Fibroblast of upper back skin (primary cell): ENCODE measurements at places on chromosomes 3 and 15.
A peak's percentile ranks its signal among the peaks of the same experiment; 100 is the strongest.

DNA sequence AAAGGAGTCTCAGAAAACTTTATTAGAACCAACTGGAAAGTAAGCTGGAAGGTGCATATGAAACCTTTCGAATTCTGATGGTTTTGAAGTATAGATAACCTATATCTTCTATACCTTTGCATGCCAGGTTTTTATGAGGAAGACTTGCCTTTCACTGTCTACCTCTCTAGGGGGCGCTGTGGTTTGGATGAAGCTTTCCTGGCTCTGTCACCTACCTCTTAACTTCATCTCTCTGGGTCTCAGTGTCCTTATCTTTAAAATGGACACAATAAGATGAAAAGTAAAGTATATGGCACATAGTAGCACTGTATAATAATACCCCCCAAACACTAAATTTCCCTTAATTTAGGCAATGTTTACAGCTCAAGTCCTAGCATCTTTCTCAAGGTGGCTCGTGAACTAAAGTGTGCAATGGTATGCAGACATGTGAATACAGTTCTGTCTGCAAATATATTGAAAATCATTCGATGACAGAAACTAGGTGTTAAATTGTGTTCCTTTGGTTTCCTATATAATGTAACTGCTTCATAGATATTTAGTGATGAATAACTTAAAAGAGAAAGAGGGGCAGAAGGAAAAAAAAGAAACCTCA, 314.3 kb downstream of the CHST2 start:
- DNase-seq = no peak

DNA sequence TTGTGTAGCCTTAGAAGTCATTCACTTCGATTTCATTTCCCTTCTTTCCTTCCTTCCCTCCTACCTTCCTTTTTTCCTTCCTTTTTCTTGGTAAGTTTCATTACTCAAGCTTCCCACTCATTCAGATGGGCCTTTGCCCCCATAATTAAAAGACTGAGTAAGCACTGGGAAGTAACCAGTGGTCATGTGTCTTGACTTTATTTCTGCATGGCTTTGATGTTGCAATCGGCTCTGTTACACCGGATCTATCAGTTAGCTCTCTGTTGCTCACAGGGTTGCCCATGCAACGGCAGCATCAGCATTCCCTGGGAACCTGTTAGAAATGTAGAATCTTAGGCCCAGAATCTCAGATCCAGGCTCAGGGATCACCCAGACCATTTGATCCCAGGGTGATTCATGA, 25.6 kb upstream of the LARS2 start:
- no peak for DNase-seq

DNA sequence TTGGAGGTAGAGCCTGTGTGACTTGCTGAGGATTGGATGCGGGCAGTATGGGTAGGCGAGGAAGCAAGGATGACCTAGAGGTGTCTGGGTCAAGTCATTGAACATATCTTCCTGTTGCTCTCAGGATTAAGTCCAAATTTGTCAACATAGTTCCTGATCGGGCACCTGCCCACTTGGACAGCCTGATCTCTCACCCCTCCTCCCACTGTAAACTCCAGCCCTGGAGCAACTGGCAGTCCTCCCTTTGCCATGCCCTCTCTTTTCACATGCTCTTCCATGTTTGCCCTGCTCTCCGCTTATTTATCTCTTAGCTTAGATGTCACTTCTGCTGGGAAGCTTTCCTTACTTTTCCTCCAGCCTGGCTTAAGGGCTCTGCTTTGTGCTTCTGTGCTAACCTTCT, 47.6 kb upstream of the PPP4R2 start:
- no peak for DNase-seq

DNA sequence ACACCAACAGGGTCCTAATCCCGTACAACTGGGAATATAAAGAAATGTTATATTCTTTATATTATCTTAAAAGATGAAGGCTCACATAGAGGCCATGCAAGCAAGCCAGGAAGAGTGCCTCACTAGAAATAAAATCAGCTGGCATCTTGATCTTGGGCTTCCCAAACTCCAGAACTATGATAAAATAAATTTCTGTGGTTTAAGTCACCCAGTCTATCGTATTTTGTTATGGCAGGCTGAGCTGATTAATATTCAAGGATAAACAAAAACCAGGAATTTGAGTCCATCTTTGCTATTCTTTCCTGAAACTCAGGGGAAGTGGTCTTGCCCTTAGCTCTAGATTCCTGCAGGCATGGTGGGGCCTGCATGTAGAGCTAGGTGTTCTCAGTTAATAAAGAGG, 42.7 kb downstream of the ATOSA start:
- DNase-seq = no peak

GRCh38 chr15:24878153-24878552, 76.6 kb upstream of the SNRPN start:
- peak; percentile 51 for DNase-seq

- no peak for DNase-seq
These were observed 25.2 kb upstream of the RHCG start for GRCh38 chr15:89521605-89522004.

GRCh38 chr3:134777341-134777740, 17.7 kb upstream of the EPHB1 start:
- no peak for DNase-seq

GRCh38 chr3:174863488-174863887, 4.4 kb downstream of the NAALADL2 start:
- no peak for DNase-seq

GRCh38 chr15:22786868-22787698, 639 bp downstream of the NIPA1 start:
- DNase-seq = no peak

- DNase-seq = no peak
These were observed 85.5 kb upstream of the SEC13 start for GRCh38 chr3:10406414-10406813.

DNA sequence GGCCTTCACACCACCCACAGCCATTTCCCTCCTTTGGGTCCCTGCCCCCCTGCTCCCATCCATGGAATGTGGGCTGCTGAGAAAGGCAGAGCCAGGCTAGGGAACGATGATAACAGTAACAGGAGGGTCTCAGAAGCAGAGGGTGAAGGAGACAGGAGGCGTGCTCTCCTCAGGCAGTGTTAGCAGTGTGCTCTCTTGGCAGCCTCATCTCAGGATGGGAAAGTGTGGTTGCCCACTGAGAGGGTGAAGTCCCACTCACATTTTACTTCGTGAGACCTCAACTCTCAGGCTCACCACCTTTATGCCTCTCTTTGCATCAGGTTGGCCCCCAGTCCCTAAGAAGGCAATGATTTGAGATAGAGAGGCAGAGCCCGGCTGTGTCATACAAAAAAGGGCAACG, 24.5 kb downstream of the TIGIT start:
- DNase-seq = no peak

DNA sequence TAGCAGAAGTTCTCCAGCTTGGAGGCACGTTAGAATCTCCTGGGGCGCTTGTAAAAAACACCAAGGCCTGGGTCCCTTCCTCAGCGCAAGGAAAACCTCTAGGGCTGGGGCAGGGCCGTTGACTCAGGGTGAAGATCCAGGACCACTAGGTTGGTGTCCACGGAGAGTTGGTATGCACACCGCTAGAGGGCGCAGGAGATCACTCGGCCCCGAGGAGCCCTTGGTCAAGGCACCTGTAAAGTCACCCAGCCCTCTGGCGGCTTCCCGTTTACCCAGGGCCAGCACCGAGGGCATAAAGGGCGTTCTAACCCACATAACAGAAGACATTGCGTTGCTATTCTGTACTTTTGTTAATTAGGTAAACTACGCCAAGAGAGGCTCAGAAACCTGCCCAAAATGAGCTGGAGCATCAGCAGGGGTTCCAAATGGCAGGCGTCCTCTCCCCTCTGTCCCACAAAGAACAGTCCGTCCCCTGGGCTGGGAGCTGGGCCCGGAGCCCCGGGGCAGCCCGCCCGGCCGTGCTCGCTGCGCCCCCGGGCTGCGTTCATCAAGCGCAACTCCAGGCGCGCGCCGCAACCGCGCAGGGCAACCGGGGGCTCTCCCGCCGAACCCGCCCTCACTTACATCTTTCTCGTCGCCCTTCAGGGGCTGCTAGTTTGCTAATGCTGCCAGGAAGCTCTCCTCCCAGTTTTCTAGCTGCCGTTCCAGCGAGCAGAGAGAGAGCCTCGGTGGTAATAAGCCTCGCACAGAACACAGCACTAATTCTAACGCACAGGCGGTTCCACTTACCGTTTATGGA, 332.1 kb downstream of the ARRDC4 start:
- DNase-seq = peak; percentile 8

- peak; percentile 22 for DNase-seq
These were observed 59.6 kb downstream of the PRTG start for GRCh38 chr15:55683376-55683775.

GRCh38 chr3:12979947-12980487, 93.2 kb downstream of the IQSEC1 start:
- DNase-seq = no peak

GRCh38 chr15:46413799-46414198, 779.0 kb downstream of the SQOR start:
- DNase-seq = peak; percentile 92

GRCh38 chr3:123105201-123106189, 38.7 kb downstream of the PDIA5 start:
- no peak for DNase-seq

GRCh38 chr3:31178467-31178866, 284.0 kb upstream of the GADL1 start:
- no peak for DNase-seq
